Progenitor cell of endocrine pancreas (in vitro differentiated cells): ENCODE measurements at places on chromosomes 12 and 14. TPM values are rescaled to one million over a fixed set of nuclear protein-coding genes. Genes with fewer than 3 reads are reported as not detected.

The ST8SIA1 gene
- 5.2 and 5.3 TPM in 2 replicates for total RNA-seq

DNA sequence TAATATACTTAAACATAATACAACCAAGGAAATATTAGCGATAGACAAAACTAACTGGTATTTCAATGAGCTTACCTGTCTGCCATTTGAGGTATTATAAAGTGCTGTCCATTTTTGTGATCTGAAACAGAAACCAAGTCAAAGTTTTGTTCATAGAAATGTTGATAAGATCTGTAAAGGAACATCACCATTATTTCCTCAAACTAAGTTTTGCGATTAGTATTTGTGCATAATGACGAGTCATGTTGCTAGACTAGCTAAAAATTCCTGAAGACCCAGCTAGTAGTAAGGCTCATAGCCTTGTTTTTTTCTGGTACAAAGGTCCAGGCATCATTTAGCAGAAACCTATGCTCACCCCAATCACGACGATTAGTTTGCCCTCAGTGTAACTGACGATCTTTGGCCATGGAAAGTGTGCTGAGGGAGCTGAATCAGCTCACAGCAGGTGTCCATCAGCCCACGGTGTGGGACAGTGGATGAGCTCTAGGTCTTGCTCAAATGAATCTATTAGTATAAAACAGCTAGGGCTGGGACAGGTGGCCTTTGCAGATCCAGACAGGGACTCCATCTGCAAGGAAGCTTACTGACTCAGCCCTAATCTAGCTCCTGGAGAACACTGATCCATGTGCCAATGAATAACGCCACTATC, 28.7 kb downstream of the GIT2 start:
- no peak for DNase-seq

DNA sequence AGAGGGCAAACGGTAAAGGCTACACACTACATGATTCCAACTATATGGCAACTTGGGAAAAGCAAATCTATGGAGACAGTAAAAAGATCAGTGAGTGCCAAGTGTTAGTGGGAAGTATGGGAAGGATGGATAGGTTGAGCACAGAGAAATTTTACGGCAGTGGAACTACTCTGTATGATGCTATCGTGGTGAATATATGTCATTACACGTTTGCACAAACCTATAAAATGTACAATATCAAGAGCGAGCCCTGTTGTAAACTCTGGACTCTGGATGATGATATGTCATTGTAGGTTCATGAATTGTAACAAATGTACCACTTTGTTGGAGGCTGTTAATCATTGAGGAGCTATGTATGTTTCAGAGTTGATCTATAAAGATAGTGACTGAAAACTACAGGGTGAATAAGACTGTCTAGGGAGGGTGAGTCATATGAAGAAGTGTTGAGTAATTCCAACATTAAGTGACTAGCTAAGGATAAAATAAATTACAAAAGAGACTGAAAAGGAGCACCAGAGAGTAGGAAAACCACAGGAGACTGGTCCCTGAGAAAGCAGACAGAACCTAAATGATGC, 349.2 kb upstream of the LMO3 start:
- no peak for DNase-seq

- DNase-seq: peak; percentile 82
Observed at GRCh38 chr12:100266585-100266834, 369 bp downstream of the DEPDC4 start.

- DNase-seq: no peak
Observed at GRCh38 chr12:111424189-111424792, 18.6 kb downstream of the SH2B3 start.

DNA sequence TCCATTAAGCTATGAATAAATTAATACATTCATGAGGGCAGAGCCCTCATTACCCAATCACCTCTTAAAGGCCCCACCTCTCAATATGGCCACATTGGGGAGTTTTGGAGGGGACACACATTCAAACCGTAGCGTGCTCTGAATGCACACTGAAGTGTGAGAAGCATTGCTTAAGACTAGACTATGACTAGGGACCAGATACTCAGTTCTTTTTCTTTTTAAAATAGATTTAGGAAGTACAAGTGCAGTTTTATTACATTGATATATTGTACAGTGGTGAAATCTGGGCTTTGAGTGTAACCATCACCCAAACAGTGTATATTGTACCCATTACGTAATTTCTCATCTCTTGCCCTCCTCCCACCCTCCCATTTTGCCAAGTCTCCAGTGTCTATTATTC, 21.0 kb upstream of the JDP2 start:
- DNase-seq: no peak

DNA sequence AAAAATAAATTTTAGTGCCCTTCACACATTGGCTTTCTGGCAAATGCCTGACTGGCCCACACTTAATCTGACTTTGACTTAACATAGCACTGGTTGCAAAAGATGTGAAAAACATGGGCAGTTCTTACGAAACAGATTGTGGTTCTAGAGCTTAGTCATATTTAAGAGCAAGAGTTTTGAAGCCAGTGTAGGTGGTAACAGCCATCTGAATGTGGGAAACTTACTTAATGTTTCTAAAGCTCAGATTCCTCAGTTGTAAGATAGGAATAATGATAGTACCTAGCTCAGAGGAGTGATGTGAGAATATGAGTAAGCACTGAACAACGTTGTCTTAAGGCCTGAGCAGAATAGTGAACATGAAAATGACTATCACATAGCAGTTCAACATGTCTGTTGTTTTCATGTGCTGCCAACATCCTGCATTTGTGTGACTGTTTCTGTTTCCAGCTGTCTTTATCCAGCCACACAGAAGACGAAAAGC, 262.7 kb downstream of the SYT1 start:
- DNase-seq: no peak

- DNase-seq: no peak
Observed at GRCh38 chr12:92585115-92585727, 117.6 kb upstream of the PLEKHG7 start.
